Activated naive CD8-positive, alpha-beta T cell treated with anti-CD3 and anti-CD28 coated beads, Interleukin-2, amount 50 U/mL, for 24 hours (primary cell): ENCODE measurements at places on chromosomes 16 and 17.

- peaks cover 44% of the 10 kb centered on the region for H3K36me3 ChIP-seq
- peak overlapping the region; percentile 41 for H3K4me3 ChIP-seq
- H3K27me3 ChIP-seq = no peaks in the 10 kb centered on the region
- H3K4me1 ChIP-seq = peaks cover 43% of the 10 kb centered on the region
Measured at GRCh38 chr16:72013888-72014581, 5.5 kb downstream of the DHODH start.

- H3K27me3 ChIP-seq = no peaks in the 10 kb centered on the region
- peaks cover 6% of the 10 kb centered on the region for H3K36me3 ChIP-seq
- DNase-seq = peak; percentile 45
Measured at GRCh38 chr17:67689534-67690177, 28.1 kb upstream of the NOL11 start.

GRCh38 chr17:42521666-42522262 is 14.3 kb upstream of the NAGLU start:
- no peak overlapping the region for H3K4me3 ChIP-seq
- H3K4me1 ChIP-seq = peaks cover 19% of the 10 kb centered on the region
- H3K27me3 ChIP-seq = peaks cover 3% of the 10 kb centered on the region
- H3K27ac ChIP-seq = no peak overlapping the region
- H3K36me3 ChIP-seq = peaks cover 8% of the 10 kb centered on the region

DNA sequence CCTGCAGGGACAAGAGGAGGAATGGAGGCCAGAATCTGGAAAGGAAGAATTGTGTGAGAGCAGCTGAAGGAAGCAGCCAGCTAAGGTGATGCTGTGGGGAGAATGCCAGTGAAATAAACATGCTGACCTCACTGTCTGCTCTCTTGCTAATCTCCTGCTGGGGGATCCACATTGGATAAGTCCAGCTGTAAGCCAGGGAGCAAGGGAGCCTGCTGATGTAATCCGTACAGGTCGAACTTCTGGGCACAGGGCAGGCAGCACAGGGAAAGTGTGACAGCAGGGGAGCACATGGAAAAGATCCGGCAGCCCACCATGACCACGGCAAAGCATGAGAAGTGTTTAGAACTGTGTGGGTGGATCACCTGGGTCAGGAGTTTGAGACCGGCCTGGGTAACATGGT is 7.5 kb upstream of the XPO6 start:
- no peak for DNase-seq
- no peak overlapping the region for H3K27ac ChIP-seq
- no peaks in the 10 kb centered on the region for H3K27me3 ChIP-seq

GRCh38 chr17:47872019-47872650 is 21.2 kb upstream of the SP6 start:
- no peaks in the 10 kb centered on the region for H3K4me1 ChIP-seq
- H3K4me3 ChIP-seq = no peak overlapping the region
- no peaks in the 10 kb centered on the region for H3K36me3 ChIP-seq
- peaks cover 58% of the 10 kb centered on the region for H3K27me3 ChIP-seq

DNA sequence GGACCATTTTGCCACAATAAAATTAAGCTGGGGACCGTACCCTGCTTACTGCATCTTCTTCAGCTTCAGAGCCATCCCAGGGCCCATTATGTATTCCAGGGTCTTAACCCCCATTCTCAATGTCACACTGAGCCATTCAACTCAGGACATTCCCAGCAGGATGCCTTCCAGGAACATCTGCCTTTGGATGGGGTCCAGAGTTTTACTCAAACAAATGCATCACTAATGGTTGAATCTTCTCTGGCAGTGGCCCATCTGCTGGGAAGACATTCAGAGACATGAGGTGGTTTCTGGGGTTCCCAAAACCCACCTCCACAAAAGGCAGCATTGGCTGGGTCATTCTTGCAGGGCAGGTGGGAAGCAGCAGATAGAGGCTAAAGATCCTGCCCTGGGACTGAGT is 3.4 kb upstream of the SEC14L5 start:
- DNase-seq = no peak
- no peak overlapping the region for H3K4me3 ChIP-seq
